HuH-7 (cell line): ENCODE measurements at places on chromosomes 11 and 22.

GRCh38 chr11:106986261-106986660, 32.0 kb downstream of the GUCY1A2 start:
- DNase-seq = no peak

DNA sequence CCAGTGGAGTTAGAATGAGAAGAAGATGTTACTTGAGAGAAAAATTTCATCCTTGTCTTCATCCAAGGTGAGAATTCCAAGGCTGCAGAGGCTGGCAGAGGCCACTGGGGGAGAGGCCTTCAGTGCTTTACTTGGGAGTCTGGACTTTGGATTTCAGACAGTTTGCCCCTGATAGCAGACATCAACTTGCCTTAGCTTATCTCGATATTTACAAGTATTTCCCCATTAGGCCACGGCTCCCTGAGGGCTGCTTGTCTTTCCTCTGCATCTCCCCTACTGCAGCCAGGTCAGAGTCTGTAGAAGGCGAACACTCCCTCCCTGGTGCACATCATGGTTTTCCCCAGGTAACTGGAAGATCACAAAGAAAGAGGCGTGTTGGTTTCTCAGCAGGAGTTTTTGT, 29.9 kb upstream of the BSX start:
- no peak for DNase-seq

DNA sequence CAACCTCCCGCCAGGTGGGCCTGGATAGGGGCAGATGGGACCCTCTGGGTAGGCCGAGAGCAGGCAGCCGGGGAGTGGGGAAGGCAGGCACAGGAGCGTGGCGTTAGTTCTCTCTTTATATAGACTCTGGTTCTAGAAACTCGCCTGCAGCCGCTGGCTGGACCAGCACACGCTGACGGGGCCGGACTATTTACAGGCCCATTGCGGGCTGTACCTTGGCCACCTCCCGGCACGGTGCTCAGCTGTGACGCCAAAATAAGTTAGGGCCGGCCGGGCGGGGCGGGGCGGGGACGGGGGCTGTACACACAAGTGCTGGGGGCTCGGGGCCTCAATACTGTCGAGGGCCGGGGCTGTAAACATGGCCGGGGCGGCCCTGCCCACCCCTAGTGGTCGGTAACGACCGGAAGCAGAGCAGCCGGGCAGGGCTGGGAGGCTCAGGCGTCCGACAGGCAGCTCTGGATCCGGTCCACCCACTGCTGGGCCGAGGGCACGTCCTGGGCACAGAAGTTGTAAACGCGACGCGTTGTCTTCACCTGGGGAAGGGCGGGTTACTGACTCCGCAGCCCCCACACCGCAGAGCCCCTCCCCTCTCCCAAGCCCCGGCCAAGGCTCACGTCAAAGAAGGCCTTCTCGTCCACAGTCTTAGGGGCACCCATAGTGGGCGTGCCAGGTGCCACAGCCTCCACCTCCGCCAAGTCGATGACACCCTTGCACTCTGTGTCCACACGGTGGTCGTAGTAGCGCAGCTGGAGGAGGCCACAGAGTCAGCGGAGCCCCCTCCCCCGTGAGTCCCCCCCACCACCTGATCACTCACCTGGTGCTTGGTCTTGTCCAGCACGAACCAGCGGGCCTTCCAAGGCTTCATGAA, 27.9 kb downstream of the SBF1 start:
- DNase-seq = no peak

- no peak for DNase-seq
Observed at GRCh38 chr11:111388420-111388819, 9.3 kb upstream of the POU2AF1 start.

- no peak for DNase-seq
Observed at GRCh38 chr22:49586873-49587272, 240.8 kb downstream of the BRD1 start.

GRCh38 chr11:128949791-128950454, 7.3 kb upstream of the TP53AIP1 start:
- DNase-seq = no peak

GRCh38 chr11:39205236-39205995, 2254.0 kb downstream of the LRRC4C start:
- no peak for DNase-seq

DNA sequence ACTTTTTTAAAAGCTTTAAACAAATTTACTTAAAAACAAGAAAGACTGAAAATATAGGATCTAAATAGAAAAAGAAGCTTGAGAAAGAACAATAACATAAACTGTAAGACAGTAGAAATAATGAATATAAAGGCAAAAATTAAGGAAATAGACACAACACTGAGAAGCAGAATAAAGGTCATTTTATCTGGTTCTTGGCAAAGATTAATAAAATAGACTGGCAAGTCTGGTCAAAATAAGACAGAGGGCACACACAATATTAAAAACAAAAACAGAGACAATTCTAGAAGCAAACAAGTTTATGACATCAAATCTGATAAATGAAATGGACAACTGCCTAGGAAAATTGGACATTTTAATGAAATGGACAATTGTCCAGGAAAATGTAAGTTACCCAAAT, 105.8 kb downstream of the ATG16L2 start:
- DNase-seq = no peak

GRCh38 chr11:12860827-12861226, 148.3 kb upstream of the RASSF10 start:
- DNase-seq = no peak

GRCh38 chr11:60377401-60378136, 763 bp upstream of the MS4A7 start:
- DNase-seq = no peak

DNA sequence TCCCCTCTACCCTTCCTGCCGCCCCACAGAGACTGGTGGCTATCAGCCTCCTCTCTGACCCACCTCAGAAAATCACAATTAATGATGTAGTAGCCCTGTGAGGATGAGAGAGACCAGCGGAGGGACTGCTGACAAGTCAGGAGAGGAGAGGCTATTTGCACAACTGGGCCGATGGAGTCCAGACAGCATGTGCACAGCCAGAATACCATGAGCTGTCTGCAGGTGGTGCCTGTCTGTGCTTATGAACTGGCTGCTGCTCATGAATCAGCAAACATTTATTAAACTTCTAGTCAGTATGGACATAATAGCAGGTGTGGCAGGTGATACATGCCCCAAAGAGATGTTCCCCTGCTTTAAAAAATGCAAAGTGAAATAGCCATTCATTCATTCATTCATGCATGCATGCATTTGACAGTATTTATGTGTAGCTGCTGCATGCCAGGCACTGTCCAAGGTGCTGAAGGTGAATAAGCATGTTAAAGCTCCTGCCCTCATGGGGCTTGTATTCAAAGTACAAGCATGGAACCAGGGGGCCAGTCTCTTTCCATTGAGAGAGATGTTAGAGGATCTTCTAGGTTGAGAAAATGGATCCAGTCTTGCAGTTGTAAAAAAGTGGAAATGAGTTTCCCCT, 141.3 kb downstream of the GRIK4 start:
- DNase-seq = no peak

- DNase-seq = peak; percentile 69
Observed at GRCh38 chr11:125348674-125349309, 147.3 kb downstream of the FEZ1 start.

DNA sequence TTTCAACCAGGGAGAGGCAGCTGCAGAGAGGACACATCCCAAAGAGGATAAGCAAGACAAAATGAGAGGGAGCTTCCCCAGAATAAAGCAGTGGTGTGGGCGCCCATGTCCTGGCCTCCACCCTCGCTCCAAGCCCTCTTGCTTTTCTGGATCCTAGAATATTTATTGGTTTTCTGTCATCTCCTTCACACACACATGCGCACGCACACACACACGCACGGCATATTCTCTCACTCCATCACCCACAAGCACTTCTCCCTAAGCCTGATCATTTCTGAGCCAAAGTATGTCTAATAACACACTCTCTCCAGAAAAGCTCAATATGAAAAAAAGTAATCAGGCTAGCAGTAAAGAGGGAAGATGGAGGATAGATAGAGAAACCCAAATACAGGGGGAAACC, 7.6 kb downstream of the IGSF9B start:
- no peak for DNase-seq

- DNase-seq = no peak
Observed at GRCh38 chr11:107707807-107708206, 4.0 kb downstream of the SLN start.

- DNase-seq = no peak
Observed at GRCh38 chr11:36191941-36192340, 97.3 kb downstream of the COMMD9 start.

- no peak for DNase-seq
Observed at GRCh38 chr11:119344291-119345010, 2.1 kb downstream of the MFRP start.

DNA sequence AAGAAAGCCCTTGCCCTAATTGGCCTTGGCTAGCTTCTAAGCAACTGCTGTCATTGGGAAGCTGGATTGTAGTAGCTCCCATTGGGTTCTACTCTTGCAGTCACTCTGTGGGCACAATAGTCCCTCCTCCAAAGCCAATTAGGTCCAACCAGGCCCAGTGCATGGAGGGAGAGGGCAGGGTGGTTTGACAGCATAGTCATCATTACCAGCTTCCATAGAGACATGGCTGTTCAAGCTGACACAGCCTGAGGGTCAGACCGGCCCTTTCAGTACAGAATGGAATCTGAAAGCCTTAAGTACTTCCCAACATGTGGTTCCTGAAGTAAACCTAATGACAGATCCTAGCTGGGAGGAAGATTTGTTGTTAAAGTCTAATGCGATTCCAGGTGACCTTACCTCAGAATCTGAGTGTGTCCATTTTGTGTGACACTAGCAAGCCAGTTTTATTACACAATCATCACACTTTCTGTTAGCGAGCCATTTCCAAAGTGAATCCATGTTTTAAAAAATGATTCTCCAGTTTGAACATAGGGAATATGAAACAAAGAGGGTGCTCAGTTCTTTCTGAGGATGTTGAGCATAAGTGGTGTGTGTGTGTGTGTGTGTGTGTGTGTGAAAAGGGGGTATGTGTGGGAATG, 6.9 kb downstream of the PLET1 start:
- DNase-seq = no peak

- DNase-seq = peak; percentile 97
Observed at GRCh38 chr11:67372993-67373647, at the start of gene CLCF1. TSS of gene CLCF1 (minus strand) at chr11:67373598. CDS start at chr11:67373539, 59 bp downstream.

- DNase-seq = no peak
Observed at GRCh38 chr11:1235306-1235900, 12.5 kb downstream of the MUC5B start.

DNA sequence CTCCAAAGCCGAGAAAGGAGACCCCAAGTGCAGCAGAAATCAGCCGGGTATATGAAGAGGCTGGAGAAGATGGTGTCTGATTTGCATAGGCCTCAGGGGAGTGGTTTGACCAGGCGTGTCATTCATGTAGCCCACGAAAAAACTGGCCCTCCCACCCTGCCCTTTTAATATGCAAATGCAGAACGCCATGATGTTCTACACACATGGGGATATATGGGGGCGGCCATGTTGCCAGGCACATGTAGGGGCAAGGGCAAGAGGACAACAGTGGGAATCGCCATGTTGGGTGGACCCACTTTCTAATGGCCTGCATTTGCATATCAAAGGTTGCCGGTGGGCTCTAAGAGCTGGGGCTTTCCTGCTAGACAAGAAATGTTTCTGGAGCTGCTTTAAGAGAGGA, 86.4 kb downstream of the ISX start:
- no peak for DNase-seq

DNA sequence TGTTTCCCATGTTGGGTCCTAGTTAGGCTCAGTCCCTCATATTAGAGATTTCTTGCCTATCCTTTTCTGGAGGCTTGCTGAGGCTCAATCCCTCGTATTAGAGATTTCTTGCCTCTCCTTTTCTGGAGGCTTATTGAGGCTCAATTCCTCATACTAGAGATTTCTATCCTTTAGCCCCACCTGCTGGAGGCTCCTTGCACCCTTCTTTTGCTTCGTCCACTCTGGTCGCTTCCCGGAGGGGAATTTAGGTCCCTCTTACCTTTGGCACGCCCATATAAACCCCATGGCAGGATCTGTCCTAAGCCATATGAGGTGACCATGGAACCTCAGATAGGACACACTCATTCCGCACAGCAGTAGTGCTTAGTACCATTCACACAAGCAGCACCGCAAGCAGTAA, 15.9 kb downstream of the CYP2D6 start:
- DNase-seq = no peak

GRCh38 chr22:42967933-42968332, 47.0 kb downstream of the PACSIN2 start:
- no peak for DNase-seq

DNA sequence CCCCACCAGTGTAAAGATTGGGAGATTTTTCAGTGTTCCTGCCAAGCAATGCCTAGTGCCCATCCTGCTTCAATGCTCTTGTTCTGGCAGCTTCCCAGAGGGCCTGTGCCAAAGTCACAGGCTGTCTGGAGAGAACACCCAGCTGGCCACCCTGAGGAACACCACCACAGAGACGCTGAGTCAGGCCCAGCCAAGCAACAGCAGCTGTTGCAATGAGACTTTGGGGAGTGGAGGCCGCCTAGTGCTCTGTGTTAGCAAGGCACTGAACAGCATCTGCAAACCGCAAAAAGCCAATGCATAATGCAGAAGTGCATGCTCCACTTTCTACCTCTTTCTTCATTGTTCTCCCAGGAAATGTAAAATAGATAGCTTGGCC, 168.1 kb downstream of the NXPE2 start:
- no peak for DNase-seq

DNA sequence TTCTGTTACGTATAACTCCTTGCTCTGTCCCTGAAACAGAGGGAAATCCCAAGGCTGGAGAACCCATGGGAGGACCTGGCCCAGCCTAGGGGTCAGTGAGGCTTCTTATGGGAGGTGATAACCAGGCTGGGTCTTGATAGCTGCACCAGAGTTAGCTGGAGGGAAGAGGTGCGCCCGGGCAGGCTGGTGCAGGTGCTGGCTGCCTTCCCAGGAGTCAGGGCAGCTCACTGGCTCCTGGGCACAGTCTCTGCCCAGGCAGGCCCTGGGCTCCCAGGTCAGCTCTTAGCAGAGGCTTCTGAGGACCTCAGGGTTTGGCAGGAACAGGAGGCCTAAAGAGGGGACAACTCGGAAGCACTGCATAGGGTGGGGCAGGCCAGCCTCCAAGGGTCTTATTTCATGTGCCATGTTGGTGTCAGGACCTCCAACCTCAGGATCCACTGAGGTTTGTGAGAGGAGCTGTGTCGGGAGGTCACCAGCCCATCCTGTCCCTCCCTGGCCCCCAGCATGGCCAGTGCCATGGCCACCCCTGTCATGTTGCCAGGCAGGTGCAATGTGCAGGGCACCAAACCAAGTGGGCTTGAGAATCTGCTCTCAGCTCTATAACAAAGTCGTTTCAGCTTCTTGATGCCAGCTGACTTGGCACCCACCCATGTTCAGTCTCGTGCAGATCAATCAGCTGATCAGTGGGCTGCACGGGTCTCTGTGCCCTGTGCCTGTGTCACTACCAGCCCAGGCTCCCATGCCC, 20.5 kb upstream of the CELSR1 start:
- no peak for DNase-seq

DNA sequence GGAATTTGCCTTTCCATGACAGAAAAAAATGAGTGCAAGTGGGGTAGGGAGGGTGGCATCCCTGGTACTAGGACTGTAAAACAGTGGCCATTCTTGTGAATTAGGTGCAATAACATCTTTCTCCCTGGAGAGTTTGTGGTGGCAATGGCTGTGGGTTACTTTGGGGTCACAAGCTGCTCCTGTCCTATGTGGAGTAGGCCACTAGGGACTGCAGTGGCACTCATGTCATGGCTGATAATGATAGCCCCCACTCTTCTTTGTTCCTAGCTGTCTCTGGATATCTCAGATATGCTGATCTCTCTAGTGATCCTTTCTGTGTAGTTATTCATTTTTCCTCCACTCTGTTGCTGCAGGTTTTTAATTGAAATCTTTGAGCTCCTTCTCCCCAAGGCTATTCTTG, 270.5 kb upstream of the CHORDC1 start:
- no peak for DNase-seq
